ENCODE measurements at places on chromosomes 5 and 9.
A peak's percentile ranks its signal among the peaks of the same experiment; 100 is the strongest.

DNA sequence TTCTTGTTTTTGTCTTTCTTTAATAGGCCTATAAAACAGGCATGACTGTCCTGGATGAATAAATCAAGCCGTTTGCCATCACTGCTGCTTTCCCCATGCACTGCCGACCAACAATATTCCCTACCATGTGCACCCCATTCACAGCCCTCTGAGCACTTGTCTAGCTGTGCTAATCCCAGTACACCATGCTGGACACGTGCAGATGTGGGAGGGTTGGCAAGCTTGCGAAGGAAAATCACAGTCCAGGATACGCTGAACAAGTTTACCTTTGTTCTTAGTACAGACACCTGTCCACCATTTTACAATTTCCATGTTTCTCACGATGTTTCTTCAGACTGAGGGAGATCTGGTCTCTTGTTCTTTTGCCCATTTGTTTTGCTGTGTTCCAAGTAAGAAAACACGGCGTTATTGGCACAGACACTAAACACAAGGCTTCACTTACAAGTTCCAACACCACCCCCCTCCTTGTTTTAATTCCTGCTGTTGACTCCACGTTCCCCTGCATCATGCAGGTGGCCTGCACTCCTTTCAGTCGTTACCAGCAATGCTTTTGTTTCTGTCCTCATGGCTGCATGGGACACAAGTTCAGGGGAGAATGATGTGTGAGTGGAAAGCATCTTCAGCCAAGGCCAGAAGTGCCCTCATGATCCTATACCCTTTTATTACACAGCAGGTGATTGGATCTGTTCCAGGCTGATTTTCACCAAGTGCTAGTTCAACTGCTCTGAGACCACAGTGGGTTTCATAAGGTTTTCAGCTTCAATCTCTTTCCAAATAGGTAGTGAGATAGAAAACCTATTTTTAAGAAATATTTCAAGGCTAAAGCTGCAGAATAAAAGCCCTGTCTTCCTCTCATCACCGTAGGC is 608.9 kb downstream of the IRX1 start:
- no peak for DNase-seq

DNA sequence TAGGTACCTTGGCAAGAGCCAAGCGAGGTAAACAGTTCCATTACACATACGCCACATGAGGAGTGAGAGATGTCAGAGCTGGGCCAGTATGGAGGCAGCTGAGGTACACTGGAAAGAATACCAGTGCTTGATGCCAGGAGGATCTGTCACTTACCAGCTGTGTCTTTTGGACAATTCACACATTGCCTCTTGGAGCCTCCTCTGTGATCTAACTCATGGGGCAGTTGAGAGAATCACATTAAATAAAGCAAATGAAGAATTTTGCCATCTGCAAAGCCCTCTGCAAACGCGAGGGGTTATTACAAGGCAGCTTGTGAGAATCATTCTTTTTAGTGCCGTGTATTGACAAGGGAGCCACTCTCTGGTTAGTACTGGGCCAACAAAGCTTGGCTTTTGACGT is 429.7 kb upstream of the KLF4 start:
- DNase-seq = no peak

DNA sequence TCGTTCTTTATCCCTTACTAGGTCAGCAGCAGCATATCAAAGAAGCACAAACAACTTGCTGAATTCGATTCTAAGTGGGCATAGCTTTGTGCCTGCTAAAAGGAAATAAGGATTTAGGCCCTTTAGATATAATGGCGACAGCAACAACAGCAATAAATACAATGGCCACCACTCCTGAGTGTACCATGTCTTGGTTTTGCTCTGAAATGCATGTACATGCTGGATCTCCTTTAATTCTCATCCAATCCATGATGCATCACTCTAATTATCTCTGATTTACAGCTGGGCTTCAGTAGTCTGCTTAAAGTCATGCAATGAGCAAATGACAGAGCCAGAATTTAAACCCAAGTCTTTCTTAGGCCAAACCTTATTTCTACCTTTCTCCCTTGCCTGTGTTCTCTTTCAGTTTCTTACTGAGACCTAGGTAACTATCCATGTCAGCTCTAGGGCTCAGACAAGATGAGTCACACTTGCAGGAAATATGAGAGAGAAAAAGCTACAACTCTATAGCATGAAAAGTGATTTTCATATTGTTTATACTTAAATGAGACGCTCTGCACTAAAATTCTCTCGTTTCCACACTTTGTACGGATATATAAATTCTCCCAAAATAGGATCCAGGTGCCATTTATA is 111.8 kb downstream of the HMHB1 start:
- no peak for DNase-seq

GRCh38 chr5:14728459-14728938 is 64.0 kb downstream of the OTULIN start:
- no peak for DNase-seq

- no peak for DNase-seq
Observed at GRCh38 chr5:10162468-10162867, 87.2 kb downstream of the ATPSCKMT start.

- no peak for DNase-seq
Observed at GRCh38 chr5:156134216-156134615, 192.7 kb upstream of the SGCD start.

GRCh38 chr5:157371655-157372471 is 88.2 kb upstream of the NIPAL4 start:
- no peak for DNase-seq

DNA sequence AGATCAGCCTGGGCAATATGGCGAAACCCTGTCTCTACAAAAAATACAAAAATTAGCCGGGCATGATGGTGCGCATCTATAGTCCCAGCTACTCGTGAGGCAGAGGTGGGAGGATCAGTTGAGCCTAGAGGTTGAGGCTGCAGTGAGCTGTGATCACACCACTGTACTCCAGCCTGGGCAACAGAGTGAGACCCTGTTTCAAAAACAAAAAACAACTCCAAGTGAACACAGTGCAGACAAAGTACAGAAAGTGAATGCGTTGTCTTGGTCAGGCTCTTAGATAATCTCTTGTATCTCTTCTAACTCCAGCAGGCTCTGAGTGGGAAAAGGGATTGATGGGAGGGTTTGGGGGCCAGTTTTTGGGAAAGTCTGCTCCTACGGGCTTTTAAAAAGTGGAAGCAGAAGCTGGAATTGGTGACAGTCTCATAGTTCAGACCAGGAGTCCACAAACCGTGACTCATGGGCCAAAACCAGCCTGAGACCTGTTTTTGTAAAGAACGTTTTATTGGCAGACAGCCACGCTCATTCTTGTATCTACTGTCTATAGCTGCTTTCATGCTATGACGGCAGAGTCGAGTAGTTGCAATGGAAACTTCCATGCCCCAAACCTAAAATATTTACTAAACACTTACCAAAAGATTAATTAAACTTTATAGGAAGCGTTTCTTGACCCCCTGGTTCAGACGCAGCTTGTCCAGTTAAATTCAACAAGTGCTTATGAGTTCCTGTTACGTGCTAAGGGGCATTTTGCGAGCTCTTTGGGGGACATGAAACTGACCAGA is 32.9 kb downstream of the NDST1 start:
- no peak for DNase-seq

GRCh38 chr5:28896949-28897348 is 1858.6 kb upstream of the CDH9 start:
- DNase-seq = peak; percentile 67

- DNase-seq = no peak
Observed at GRCh38 chr5:54644226-54644625, 126.7 kb downstream of the SNX18 start.

GRCh38 chr9:126690431-126691051 is 76.8 kb downstream of the LMX1B start:
- DNase-seq = peak; percentile 16

GRCh38 chr5:80655231-80655774 is 520 bp upstream of the DHFR start:
- peak; percentile 19 for DNase-seq

DNA sequence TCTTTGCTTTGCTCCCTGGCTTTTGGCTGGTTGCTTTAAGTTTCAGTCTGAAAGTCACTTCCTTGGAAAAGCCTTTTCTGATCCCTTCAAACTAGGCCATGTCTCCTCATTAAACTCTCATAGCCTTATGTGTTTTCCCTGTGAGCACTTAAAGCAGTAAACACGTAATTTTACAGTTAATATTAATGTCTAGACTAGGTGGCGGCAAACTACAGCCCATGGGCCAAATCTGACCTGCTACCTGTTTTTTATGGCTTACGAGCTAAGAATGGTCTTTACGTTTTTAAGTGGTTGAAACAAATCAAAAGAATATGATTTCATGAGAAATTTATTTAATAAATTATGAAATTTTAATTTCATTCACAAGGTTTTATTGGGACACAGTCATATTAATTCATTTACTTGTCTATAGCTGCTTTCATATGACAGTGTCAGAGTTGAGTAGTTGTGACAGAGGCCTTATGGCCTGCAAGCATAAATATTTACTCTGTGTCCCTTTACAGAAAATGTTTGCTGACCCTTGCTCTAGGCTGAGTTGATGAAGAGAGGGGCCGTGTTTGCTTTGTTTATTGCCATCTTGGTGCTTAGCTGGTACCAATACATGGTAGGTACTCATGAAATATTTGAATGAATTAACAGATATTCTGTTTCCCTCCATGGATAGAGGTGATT is 7.4 kb downstream of the SLC44A1 start:
- DNase-seq = no peak

Data from SHP77 treated with DMSO at 0.1 percent for 48 hours (cell line).